ENCODE measurements at places on chromosomes 4 and X.

DNA sequence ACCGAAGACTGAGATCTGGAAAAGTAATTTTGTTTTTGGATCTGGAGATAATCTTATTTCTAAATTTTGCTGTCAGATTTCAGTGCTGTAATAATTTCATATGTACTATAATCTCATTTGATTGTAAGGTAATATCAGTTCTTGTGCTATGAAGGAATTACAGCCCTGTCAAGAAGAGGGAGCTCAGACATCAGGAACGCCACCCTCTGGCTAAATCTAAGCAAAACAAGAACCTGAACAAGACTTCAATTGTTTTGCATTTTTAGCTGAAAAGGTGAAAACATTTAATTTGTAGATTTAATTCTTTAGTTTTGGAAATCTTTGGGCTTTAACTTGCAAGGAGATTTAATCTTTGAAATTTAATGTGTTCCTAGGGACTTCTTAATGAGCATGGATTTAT, 525.4 kb upstream of the HS3ST1 start:
- DNase-seq, result no peak

GRCh38 chr4:105805501-105806120, 89.7 kb upstream of the NPNT start:
- no peak for DNase-seq

GRCh38 chr4:181200076-181200475, 1043.1 kb upstream of the TENM3 start:
- no peak for DNase-seq

GRCh38 chr4:6695660-6696610, 2.3 kb downstream of the S100P start:
- DNase-seq, result no peak

- no peak for DNase-seq
Observed at GRCh38 chr4:182205306-182205705, 37.9 kb upstream of the TENM3 start.

GRCh38 chr4:33302321-33302720, 2582.2 kb downstream of the PCDH7 start:
- no peak for DNase-seq

- no peak for DNase-seq
Observed at GRCh38 chr4:55080174-55080865, 45.1 kb downstream of the KDR start.

- no peak for DNase-seq
Observed at GRCh38 chr4:157722146-157722545, 450.7 kb downstream of the GASK1B start.

GRCh38 chr4:152585023-152585441, 49.1 kb upstream of the FBXW7 start:
- DNase-seq, result no peak

DNA sequence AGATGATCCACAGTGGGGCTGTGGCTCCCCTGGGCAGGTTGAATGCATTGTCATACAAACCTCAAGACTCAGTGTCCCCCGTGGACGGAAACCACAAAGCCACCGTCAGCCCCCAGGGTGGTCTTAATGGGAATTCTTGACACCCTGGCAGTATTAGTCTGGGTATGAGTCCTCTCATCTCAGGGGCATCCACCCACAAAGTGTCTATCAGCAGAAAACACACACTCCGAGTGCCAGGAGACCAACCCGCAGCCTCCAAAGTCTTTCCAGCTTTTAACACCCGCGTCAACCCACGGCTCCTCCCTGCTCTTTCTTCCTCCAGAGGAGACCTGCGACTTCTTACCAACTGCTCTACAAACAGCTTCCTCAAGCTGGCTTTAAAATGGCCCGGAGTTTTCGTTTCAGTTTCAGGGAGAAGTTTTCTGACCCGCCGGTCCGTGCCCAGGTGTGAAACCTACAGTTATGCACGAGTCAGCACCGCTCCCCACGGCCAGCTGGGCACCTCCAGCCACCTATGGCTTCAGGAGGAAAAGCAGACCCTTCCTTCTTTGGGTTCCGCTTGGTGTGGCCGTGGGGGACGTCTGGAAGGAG, 14.4 kb upstream of the ASMTL start:
- DNase-seq, result no peak

GRCh38 chr4:152099981-152100378, 339.2 kb upstream of the GATB start:
- no peak for DNase-seq

- DNase-seq, result no peak
Observed at GRCh38 chrX:153349952-153350351, 16.0 kb downstream of the ZNF275 start.

GRCh38 chr4:1207157-1207470, 34.7 kb upstream of the SPON2 start:
- no peak for DNase-seq

DNA sequence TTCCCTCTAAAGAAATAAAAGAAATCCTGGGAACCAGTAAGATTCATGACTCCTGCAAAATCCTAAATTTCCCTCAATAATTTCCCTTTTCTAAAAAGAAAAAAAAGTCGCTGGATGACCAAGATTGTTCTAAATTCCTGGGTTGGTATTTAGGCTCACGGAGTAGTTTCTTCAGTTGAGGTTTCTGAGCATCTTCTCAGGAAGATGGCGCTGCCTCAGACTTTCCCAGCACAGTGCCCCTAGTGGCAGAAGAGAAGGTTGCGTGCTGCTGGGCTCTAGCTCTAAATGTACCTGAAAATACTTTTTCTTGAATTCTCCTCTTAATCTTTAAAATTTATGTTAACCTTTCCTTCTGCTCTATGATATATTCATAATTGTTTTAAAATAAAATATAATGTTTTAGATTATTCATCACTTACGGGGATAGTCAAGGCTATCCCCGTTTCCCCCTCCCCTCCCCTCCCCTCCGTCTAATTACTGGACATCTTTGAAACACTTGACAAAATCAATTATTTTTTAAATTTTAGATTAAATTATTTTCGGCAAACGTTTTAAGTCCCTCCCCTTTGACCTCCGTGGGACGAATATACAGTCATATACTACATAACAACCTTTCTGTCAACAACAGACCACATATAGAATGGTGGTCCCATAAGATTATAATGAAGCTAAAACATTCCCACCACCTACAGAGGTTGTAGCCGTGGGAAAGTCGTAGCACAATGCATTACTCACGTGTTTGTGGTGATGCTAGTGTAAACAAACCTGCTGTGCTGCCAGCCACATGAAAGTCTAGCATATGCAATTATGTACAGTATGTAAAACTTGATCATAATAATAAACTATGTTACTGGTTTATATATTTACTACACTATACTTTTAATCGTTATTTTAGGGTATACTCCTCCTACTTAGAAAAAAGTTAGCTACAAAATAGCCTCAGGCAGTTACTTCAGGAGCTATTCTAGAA, 41.0 kb upstream of the GATB start:
- peak; percentile 32 for DNase-seq

DNA sequence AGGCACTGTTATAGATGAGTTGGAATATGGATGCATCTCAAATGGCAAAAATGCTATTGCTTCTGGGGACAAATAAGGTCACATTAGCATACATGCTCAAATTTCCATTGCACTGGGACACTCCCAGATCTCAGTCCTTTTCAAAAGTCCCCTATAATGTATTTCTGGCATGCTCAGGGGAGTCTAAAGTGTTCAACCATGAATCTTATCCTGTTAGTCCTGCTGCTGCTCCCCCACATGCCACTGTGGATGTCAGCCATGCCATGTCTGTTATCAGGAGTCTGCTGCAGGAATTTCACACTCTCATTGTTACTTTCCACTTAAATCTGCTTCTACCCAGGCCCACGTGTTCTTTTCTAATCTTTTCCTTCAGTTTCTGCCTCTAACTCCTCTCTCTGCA, 1000.6 kb downstream of the CCSER1 start:
- no peak for DNase-seq

DNA sequence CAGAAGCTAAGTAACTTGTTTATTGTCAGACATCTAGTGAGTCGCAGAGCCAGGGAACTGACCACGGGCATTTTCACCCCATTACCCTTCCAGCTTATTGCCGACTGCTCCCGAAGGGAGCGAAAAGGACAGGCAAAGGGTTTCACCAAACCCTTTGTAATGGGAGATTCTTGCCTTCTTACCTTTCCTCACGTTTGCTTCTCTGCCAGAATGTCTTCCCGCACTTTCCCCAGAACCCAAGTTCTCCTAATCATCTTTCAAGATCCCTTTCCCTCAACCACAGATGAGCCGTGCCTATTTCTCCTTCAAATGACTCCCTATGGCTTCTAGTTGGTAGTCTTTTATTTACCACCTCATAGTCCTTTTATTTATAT, 520 bp upstream of the SRP72 start:
- DNase-seq, result no peak

DNA sequence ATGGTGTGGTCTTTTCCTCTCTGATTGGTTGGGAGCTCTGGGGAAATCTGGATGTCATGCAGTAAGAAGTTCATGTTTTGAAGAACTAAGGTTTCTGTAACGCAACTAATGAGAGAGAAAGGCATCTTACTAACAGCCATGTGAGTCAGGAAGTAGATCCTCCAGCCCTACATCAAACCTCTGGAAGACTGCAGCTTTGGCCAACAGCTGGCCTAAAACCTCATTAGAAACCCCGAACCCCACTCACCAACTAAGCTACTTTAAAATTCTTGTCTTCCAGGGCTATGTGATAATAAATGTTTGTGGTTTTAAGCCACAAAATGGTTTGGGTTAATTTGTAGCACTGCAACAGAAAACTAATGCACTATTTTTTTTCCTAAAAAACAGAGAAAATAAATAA, 549.0 kb upstream of the GRID2 start:
- no peak for DNase-seq

GRCh38 chr4:146338512-146338911, 124.2 kb downstream of the REELD1 start:
- no peak for DNase-seq

- DNase-seq, result no peak
Observed at GRCh38 chr4:2660596-2661211, 95.4 kb downstream of the TNIP2 start.

DNA sequence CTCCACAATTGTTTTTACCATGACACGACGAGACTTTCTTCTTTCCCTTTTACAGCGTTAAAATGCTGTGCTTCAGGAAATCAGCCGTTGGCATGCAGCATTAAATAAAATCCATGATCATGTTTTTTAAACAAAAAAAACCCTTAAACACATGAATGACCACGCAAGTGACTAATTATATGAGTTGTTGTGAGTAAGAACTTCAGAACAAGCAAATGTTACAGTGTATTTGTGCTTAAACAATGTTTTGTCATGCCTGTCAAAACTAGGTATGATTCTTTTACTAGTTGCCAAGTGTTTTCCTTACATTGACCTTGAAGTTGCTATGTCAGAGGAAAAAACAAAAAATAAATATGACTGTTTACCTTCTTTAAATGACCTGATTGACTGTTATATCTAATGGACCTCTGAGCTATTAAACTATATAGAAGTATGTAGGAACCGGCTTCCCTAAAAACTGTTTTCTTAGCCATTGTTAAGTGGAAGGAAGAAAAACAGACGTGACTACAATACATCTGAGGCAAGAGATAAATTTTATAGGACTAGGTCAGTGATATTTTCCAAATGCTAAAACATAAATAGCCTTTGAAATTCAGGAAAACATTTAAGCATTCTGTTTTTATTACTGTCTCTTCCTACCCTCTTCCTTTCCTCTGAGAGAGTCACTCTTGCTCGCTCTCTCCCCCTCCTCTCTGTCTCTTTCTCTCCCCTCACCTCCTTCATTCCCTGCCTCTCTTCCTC, 197.1 kb downstream of the PALLD start:
- DNase-seq, result no peak

DNA sequence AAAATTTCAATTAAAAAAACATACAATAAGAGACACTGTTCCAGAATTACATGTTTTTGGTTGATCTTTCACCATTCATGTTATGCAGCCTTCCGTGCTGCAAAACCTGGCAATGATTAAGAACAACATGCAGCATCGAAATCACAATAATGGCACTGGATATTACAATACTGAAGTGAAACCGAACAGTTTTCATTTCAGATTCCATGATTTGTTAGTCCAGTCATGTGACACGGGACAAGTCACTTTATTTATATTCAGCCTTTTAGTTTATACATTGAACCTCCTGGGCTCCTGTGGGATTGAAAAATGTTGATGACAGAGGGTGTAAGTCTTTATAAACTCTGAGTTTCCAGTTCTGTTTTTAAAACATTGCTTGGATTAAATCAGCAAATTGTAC, 142.5 kb upstream of the TTC29 start:
- DNase-seq, result no peak

- DNase-seq, result no peak
Observed at GRCh38 chr4:140342620-140343019, 30.8 kb upstream of the SCOC start.

DNA sequence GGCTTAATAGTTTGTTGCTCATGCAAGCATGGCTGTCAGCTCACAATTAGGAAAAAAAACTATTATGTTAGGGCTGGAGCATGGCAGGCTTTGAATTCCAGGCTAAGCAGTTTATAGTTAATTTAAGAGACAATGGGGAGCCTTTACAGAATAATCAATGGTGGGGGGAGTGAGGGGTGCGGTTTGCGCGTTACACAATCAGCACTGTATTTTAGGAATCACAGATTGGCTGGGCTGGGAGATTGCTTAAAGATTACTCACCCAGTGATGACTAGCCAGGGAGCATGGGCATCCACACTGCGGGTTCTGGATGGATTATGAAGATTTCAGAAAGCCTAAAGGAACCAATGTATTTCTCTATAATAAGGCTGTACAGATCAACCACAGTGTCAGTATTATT, 186.6 kb downstream of the SOX3 start:
- no peak for DNase-seq

GRCh38 chr4:14345356-14345775, 656.9 kb upstream of the CPEB2 start:
- DNase-seq, result no peak

DNA sequence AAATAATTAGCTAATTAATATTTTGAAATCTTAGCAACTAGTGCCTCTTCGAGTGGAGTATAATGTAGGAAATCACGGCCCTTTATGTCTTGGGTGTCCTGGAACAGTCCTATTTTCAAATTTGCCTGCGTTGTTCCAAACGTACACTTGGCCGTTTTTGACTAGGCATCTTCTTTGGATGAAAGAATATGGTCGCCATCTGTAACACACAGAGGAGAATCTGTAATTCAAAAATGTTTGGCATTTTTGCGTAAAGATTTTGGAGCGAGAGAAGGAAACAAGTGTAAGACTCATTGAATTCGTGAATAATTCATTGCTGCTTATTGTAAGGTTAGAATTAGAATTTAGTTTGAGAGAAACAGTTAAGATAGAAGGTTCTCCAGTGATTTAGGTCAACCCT, 61.5 kb upstream of the CLCN4 start:
- DNase-seq, result no peak

- no peak for DNase-seq
Observed at GRCh38 chrX:138771047-138771446, 59.5 kb upstream of the FGF13 start.
